ENCODE measurements at places on chromosomes 1 and 21.

DNA sequence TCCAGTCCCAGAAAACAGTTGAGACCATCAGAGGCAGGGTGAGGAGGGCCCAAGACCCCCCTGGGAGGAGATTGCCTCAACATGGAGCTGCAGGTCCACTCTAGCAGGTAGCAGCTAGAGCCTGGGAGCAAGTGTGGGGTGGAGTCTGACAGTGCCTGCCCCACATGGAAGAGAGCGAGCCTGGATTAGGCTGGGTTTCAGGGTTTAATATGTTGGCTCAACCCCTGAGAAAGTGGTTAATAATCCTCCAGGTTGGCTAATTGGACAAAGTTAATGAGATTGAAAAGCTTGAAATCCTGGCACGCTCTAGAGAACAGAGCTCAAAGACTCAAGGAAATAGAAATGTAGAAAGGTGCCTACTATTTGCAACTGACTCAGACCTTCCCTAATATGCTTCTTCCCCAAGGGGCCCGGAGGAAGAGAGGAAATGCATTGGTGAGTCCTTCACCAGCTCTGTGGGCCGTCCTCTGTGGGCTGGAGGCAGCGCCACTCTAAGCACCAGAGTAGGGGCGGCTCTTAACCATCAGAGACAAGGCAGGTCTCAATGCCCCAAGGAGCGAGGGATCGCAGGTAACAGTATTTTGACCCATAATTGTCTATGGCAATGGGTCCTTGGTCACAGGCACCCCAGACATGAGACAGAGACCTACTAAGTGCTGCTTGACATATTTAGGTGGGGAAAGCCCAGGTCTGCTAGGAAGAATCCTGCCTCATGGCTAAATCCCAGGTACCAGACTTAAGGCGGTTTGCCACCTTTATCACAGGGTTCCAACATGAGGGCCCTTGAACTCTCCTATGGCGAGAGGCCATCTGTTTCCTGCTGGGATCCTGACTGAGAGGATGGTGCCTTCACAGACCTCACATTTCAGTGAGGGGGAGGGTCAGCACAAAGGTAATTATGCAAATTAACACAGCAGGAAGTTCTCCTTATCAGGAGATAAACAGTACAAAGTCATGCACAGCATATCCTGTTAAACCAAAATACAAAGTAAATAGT, 33.8 kb downstream of the RSPH1 start:
- DNase-seq = no peak

DNA sequence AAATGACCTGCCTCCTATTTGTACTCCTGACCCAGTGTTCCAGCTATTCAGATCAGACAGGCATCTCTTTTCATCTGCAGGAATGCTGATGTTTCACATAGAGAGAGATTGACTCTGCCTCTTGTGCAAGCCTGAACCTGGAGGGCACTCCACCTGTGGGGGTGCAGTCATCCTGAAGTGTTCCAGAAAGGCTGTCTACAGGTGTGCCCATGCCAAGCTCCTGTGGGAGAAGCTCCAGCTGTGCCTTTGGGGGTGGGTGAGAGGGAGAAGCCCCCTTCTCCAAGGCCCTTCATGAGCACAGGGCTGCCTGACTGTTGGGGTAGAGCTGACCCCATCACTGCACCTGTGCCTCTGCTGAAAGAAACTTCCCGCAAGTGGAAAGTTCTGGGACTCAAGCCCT, 22.8 kb downstream of the IFI44 start:
- DNase-seq = no peak

DNA sequence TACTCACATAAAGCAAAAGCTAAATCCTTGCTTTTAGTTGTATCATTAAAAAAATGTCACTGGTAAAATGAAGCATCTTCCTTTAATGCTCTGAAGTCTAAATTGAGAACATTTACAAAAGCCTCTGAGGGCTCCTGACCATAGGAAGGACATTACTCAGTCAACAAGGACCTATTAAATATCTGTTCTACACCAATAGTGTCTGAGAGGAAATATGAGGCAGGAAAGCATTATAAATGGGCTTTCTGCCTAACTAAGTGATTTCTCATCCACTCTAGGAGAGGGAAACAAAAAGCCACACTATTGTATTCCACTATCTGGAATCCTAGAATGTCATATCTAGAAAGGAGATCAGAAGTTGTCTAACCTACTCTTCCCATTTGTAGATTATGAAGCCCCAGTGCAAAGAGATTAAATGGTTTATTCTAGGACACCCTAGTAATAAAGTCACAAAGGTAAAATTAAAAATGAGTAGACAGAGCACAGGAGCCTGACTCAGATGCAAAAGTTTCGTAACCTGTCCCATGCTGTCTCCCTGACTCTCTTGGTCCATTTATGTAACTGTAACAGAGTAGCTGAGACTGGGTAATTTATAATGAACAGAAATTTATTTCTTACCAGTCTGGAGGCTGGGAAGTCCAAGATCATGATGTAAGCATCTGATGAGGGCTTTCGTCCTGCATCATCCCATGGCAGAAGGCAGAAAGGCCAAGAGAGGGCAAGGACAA, 17.6 kb downstream of the RGS1 start:
- no peak for DNase-seq

DNA sequence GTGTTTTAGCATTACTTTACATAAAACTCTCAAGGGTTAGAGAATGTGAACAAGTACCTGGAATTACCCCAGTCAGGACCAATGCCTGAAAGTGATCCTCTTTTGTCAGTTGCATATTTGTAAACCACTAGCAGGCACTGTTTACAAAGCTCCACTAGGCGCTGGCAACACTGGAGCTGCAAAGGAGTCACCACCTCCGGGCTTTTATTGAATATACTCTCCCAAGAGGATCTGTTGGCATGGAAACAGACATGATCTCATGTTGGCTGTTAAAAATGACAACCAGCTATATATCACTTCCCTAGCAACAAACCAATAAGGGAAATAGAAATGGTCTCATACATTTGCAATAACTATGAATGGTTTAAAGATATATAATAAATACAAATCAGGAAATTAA, 116.0 kb downstream of the TTLL7 start:
- peak; percentile 28 for DNase-seq

GRCh38 chr1:90717356-90717664, 208 bp upstream of the BARHL2 start:
- DNase-seq = no peak

DNA sequence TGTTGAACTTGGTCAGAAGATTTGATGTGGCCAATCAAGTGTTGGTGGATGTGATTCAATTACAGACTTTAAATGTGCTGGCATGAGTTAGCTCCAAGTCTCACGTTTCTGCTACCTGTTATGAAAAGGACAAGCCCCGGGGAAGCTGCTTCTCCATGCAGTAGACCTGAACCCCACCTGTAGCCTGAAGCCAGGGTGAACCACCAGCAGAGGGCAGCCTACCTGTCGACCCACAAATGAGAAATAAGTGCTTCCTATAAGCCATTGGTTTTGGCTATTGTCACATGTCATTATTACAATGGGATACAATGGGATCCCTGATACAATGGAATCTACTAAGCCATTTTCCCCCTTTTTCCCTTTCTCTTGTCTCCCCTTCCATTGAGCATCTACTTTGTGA, 230.2 kb downstream of the PRDM2 start:
- DNase-seq = no peak

- DNase-seq = no peak
Measured at GRCh38 chr1:41513383-41513735, 28.9 kb upstream of the EDN2 start.

GRCh38 chr1:246306415-246307037, 200.6 kb downstream of the SMYD3 start:
- DNase-seq = no peak

- no peak for DNase-seq
Measured at GRCh38 chr1:1833916-1834325, 55.7 kb upstream of the NADK start.

DNA sequence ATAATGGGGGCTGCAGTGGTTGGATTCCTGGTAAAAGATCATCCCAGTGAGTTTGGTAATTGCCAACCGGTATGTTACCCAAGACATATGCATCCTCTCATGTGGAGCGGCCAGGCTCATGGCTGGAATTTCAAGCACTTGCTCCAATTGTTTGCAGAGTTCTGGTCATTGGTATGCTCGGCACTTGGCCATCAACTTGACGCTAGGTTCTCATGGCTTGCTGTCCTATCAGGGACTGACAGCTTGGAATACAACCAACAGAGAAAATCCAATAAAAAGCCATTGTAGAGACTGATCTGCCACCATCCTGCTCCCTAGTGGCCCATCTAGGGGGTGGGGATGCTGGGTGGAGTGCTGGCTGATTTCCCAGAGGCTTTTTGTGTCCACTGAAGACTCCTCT, 120.9 kb downstream of the EDEM3 start:
- DNase-seq = no peak

DNA sequence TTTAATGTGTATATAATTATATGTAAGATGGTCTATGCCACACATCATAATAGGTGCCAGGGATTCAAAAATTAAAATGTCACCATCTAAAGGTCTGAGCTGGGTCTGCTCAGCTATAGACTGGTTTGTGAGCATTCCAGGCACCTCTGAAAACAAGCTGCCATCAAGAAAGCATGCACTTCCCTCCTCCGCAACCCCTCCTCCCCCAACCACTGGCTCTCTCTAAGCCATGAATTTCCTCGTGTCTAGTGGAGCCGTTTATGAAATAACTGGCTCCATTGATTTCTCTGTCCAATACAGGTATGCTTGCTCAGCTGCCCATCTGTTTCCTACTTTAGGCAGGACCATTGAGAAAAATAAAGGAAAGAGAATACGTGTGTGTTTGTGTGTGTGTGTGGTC, 522.6 kb upstream of the PLXNA2 start:
- no peak for DNase-seq

DNA sequence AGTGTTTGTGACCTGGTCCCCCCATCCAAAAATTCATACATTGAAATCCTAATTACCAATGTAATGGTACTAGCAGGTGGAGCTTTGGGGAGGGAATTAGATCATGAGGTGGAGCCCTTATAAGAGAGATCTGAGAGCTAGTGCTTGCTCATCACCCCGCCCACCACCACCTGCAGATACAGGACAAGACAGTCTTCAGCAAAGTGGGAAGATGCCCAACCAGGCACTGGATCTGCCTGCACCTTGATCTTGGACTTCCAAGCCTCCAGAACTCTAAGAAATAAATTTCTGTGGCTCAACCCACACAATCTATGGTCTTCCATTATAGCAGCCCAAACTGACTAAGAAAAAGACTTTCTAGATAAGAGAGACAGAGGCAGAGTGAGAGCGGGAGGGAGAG, 343.4 kb downstream of the LRRIQ3 start:
- no peak for DNase-seq

- DNase-seq = no peak
Measured at GRCh38 chr1:30536530-30536929, 186.9 kb downstream of the MATN1 start.

DNA sequence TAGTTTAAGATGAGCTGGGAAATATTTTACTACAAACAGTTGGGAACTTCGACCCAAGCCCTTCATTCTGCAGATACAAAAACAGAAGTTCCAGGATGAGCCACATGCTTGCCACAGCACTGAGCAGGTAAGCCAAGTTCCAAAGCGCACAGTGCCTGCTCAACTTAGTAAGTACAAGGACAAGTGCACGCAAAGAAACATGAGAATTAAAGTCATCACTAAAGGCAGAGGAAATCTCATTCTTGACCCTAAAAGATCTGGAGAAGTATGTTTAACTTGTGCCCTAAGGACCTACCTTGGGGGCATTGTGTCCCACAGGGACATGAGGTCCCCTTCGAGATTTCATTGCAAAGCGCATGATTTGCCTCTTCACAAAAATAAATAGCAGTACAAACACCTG, 1.2 kb upstream of the UBAP2L start:
- no peak for DNase-seq
